ENCODE measurements at places on chromosomes 7 and 10.

DNA sequence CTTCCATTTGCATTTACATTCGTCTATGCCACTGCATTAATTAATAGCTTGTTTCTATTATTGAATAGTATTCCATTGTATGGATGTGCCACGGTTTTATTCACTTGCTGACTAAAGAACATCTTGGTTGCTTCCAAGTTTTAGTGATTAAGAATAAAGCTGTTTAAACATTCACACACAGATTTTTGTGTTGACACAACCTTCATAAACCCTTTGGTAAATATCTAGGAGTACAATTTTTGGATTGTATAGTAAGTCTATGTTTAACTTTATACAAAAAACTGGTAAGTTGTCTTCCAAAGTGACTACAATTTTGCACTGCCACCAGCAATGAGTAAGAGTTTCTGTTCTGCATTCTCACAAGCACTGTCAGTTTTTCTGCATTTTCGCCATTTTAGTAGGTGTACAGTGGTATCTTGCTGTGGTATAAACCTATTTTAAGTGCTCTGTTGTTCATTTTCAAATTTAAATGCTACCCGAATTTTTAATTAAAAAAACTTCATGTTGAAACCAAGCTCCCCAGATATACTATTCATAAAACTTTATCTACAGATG is 121.4 kb downstream of the RNF133 start:
- DNase-seq = no peak

DNA sequence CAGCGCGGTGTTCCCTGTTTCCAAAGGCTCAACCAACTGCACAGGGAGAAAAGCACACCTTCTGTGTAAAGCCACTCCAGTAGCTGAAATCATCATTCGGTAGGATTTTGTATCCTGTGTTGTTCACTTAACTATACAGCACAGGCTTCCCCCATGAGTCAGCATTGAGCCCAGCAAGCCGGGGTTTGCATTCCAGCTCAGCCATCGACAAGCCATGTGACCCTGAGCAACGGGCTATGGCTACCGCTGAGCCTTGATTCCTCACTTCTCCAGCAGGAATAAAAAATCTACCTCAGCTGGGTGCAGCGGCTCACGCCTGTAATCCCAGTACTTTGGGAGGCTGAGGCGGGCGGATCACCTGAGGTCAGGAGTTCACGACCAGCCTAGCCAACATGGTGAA is 44.1 kb upstream of the ATP6V0A4 start:
- DNase-seq = peak; percentile 59

GRCh38 chr7:128863433-128863989 is 855 bp downstream of the ATP6V1F start:
- DNase-seq = peak; percentile 89

DNA sequence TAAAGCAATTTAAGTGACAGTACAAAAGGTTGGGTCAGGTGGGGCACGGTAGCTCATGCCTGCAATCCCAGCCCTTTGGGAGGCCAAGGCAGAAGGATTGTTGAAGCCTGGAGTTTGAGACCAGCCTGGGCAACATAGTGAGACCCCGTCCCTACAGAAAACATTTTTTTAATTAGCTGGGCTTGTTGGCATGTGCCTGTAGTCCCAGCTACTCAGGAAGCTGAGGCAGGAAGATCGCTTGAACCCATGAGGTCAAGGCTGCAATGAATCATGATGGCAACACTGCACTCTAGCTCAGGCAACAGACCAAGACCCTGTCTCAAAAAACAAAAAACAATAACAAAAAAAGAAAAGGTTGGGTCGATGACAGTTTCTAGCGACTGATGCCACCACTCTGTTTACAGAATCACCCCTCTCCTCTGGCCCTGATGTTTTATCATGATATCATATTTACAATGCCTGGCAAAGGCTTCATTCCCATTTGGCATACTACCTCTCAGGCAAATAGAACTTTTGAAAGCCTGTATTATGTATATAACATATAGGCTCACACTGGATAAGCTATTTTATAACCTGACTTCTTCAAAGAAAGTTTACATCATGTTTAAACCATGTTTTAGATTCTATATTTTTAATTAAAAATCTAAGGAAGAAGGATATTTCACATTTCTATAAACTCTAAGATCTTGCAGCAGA is 558 bp upstream of the ABCC2 start:
- no peak for DNase-seq

DNA sequence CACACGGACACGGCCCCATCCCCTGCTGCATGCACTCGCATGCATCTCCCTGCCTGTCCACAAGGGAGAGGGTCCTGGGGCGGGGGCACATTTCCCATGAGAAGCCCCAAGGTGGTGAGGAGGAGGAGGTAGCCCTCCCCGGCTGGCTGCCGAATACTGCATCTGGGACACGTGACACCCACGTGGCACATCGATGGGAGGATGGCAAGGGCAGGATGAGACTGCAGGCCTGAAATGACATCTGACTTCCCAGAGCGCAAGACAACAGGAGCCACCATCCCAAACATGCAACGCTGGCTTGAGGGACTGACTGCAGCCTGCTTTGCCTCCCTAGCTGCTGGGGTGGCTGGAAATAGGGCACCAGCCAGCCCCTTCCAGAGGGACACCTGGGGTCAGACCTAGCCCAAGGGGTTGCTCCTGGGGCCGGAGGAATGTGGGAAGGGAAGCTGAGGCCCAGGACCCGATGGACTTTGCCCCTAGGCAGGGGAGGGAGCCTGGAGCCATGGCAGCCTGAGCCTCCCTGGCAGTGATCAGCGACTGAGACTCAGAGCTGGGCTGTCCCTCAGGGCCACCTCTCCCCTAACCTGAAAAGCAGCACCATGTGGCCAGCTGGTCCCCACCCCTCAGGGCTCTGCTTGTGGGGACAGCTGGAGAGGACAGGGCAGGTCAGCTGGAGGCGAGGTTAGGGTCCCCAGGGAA is 16.1 kb downstream of the BUD23 start:
- DNase-seq = peak; percentile 75

DNA sequence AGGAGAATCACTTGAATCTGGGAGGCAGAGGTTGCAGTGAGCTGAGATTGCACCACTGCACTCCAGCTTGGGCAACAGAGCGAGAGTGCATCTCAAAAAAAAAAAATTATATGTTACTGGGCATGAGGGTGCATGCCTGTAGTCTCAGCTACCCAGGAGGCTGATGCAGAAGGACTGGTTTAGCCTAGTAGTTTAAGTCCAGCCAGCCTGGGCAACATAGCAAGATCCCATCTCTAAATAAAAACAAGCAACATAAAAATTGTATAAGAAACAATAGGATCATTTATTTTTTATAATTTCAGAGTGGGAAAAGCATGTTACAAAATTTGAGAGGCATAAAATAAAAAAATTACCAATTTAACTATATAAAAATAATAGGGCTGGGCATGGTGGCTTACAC is 15.5 kb upstream of the CCAR1 start:
- no peak for DNase-seq

DNA sequence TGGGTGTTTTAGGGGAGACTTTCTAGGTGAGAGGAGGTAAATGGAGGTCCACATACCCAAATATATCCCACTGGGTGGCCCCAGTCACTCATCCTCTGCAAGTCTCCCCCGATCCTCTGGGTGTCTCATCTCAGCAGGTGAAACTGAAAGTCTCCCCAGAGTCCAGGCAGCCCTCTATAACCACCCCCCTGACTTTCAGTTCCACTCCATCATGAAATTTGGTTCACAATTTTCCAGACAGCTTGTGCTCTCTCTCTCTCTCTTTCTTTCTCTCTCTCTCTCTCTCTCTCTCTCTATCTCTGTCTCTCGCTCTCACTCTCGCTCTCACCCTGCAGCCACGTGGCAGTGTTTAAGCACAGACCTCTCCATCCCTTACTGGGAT is 56.7 kb upstream of the ELN start:
- DNase-seq = no peak

DNA sequence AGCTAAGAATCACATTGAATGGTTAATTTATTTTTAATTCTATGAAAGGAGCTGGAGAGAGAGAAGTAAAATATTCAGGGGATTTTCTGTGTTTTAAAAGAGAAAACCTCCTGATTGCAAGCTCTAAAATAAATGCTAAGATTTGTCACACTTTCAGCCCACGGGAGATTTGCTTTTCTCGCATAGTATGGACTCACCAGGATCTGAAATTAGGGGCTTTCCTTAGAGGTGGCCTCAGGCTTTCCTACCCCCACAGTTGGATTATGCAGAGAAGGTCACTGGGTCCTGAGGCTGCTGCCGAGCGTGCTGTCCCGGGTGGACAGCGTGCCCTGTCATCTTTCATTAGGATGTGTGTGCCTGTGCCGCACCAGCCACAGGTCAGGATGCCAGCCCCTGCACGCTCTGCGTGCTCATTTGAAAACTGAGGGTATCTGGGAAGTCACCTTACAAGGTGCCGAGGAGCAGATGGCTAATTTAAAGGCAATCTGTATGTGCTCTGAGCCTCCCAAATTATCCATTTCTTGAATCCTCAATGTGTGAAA is 258.8 kb downstream of the CELF2 start:
- no peak for DNase-seq

GRCh38 chr7:99648843-99649242 is 31.0 kb downstream of the CYP3A5 start:
- DNase-seq = no peak

- DNase-seq = no peak
Observed at GRCh38 chr7:14487701-14488395, 414.7 kb downstream of the DGKB start.

DNA sequence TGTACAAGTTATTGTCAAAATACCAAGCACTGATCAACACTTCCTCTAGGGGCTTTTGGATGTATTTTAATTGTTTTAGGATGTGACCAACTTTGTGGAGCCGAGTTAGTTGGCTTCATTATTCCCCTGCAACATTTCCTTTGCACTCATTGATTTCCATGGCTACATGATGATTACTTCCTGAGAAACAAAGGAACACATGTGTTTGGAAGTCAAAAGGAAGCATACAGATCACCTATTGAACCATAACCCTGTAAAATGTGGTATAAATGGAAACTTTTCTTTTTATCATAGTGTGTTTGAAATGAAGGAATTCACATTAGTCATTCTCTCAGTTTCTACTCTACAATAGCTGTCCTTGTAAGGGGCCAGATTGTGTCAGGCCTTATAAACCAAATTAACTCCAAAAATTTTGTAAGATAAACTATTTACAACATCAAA is 32.2 kb upstream of the EXOC6 start:
- DNase-seq = no peak

- DNase-seq = no peak
Observed at GRCh38 chr7:24301703-24302102, 17.7 kb downstream of the NPY start.

GRCh38 chr7:150439967-150440366 is 10.5 kb upstream of the GIMAP8 start:
- DNase-seq = no peak

- no peak for DNase-seq
Observed at GRCh38 chr10:122850705-122851640, 5.3 kb upstream of the CUZD1 start.

DNA sequence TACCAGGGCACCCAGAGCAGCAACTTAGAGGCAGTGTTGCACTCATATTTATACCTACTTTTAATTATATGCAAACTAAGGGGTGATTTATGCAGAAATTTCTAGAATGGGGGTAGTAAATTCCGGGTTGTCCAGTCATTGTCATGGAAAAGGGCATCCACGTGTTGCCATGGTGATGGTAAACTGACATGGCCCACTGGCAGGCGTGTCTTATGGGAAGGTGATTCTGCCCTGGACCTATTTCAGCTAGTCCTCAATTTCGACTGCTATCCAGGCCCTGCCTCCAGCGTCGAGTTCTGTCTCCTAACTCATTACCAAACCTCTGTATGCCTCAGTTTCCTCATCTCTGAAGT is 12.8 kb downstream of the SNX8 start:
- peak; percentile 74 for DNase-seq

- no peak for DNase-seq
Observed at GRCh38 chr7:86667732-86668131, 24.0 kb downstream of the GRM3 start.

- DNase-seq = peak; percentile 19
Observed at GRCh38 chr7:16484453-16485158, 19.1 kb upstream of the SOSTDC1 start.

DNA sequence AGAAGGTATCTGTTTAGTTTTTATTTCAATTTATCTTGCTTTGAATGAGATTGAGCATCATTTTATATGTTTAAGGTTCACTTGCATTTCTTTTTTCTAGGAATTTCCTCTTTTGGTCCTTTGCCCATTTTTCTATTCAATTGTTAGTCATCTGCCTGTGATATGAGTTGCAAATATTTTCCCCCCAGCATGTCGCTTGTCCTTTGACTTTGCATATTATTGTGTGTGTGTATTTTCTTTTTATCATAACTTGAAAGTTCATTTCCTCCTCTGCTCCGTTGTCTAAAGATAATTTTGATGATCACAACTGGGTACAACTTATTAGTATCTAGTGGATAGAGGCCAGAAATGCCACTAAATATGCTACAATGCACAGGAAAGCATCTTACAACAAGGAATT is 132.7 kb upstream of the MDFIC start:
- no peak for DNase-seq

DNA sequence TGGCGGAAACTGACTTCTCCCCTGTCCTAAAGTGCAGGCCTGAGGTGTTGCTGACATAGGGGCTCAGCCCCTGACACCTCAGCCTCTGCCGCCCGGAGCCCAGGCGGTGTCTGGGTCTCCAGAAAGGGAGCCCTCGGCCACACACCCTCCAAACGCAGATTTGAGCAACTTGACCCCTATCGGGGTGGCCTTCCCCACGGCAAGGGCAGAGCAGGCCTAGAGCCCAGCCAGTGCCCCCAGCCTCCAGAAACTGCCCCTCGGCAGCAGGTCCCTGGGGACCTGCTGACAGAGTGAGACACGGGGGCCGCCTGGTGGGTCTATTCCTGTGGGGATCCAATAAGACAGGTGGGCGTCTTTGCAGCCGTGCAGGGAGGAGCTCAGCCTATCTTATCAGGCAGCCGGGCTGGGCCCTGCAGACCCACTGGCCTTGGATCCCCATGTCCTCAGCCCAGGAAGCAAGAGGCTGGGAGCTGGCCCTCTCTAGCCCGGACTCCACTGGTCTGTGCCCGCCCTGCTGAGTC is 11.0 kb downstream of the TMEM184A start:
- DNase-seq = no peak

GRCh38 chr7:158399762-158400161 is 187.9 kb downstream of the PTPRN2 start:
- peak; percentile 55 for DNase-seq

DNA sequence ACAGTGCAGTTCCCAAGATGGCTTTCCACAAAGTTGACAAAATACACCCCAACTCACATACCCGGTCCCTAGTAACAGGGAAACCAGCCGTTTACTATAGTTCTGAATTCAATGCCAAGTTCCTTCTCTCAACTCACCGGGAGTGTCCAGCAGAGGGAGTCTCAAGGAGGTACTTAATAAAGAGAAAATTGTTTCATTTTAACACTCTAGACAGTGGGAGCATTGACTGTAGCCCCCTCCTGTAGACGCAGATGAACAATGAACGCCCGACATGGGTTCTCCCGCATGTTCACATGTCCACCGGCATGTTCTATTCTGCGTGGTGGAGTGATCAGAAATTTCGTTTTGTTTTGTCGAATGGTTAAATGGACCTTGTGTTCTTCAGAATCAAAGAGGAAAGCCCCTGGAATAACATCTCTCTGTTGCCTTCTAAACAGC is 1.9 kb downstream of the HIPK2 start:
- peak; percentile 69 for DNase-seq

Data from H7 (cell line).